ENCODE measurements at places on chromosomes 1 and 21.

DNA sequence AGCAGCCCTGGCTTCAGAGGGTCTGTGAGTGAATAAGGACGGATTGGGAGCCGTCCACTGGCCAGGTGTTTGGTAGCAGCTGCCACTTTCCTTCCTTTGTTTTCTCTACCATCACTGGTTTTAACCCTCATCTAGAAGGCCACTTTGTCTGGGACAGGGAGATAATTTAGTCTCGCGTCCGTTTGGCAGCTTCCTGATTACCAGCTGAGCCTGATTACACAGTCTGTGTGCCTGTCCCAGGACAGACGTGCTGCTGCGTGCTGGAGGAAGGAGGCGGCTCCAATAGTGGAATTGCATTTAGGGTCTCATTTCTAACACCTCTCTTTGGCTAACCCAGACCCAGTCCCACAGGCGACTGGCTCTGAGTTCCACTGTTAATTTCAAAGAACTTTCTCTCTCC, 24.6 kb upstream of the CASQ2 start:
- DNase-seq = no peak

- DNase-seq = no peak
These were observed 84.6 kb downstream of the KAZN start for GRCh38 chr1:14682941-14683621.

- DNase-seq = no peak
These were observed 120.2 kb downstream of the EPHB2 start for GRCh38 chr1:22830757-22831340.

GRCh38 chr1:40982721-40983120, 3.2 kb downstream of the CTPS1 start:
- no peak for DNase-seq

- DNase-seq = peak; percentile 82
These were observed 59.0 kb upstream of the IPO9 start for GRCh38 chr1:201769966-201770365.

DNA sequence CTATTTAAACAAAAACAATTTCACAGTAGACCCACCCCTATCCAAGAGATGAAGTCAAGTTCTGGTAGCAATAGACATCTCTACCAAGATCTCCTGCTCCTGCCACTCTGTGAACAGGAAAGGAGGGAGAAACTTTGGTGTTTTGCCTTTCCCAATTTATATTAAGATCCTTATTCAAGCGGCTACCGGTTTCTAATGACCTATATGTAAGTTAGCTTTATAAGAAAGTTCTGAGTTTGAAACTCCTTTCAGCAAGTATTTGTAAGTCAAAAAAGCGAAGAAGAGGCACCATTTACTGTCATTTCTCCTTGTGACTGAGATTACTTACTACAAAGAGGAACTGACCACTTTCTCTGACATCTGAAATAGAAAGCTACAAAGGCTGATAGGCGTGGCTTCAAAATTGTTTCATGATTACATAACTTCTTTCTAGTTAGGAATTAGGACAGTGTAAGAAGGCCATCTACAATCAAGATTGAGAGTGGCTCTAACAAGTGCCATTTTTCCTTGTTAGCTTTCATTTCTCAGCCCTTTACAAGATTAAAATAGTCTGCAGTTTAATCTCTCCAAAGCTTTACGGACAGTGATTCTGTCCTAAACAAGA, at the start of gene MNDA:
Gene MNDA, plus strand, starts transcription at position 448 of the 604 bp plus-strand sequence. CDS start 10,803 bp downstream, outside the sequence.
- DNase-seq = no peak

- no peak for DNase-seq
These were observed 11.4 kb downstream of the FAM89A start for GRCh38 chr1:231028682-231029081.

GRCh38 chr1:48750109-48750508, 26.6 kb downstream of the BEND5 start:
- DNase-seq = no peak

- no peak for DNase-seq
These were observed 210.3 kb downstream of the ASTN1 start for GRCh38 chr1:176954242-176954641.

- DNase-seq = no peak
These were observed 11.0 kb upstream of the DENND1B start for GRCh38 chr1:197786280-197786679.

DNA sequence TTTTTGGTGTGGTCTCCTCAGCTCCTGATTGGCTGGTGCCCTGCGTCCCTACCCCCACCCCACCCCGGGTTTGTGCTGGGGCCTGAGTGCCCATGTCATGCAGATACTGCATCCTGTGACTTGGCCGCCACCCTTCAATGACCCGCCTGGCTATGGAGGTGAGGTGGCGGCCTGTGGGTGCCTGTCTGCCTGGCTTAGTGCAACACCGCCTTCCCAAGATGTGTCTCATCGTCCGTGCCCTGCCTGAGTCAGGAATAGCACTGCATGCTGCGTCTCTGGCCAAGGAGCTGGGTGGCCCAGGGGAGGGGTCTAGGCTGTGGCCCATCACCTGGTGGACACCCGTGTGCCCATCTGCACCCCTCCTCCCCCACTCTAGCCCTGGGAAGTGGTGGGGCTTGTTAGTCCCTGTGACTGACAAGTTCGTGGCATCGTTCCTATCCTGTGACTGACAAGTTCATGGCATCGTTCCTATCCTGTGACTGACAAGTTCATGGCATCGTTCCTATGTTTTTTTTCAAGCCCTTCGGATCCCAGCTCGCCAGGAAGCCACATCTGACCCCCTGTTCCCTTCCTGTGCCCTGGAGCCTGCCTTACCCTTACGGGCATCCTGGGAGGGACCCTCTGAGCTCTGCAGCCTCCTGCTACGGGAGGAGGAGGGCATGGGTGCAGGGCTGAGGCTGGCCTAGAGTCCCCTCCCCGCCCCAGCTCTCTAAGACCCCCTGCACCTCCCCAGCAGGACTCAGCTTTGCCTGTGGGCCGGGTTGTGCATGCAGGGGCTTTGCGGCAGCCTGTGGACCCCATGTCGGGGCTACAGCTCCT, 7.5 kb downstream of the SLX9 start:
- no peak for DNase-seq

DNA sequence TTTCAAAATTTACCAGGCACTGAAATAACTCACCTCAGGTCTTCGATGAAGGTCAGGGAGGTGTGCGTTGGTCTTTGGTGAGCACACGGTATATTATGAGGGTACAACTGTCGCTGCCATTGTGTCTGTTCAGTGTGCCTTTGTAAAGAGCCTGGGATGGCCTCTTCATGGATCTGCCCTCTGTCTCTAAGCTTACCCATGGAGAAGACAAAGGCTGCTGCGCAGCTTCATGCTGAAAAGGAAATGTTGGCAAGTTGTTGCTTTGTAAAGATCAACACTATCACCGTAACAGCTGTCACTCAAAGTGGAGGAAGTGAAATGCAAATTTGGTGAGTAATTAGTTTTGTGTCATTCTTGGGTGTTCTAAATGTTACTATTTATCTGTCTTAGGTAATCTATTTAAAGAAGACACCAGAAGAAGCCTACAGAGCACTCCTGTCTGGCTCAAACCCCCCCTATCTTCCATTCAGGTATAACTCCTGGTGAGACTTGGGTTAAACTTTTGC, 71.6 kb downstream of the CDC14A start:
- DNase-seq = no peak

- peak; percentile 88 for DNase-seq
These were observed at the start of gene OLFML2B for GRCh38 chr1:162023547-162024501. Gene OLFML2B, minus strand, starts transcription at chr1:162023869. Its CDS starts 439 bp downstream, at chr1:162023430.

GRCh38 chr1:207405814-207406213, 48.3 kb upstream of the CR2 start:
- no peak for DNase-seq

DNA sequence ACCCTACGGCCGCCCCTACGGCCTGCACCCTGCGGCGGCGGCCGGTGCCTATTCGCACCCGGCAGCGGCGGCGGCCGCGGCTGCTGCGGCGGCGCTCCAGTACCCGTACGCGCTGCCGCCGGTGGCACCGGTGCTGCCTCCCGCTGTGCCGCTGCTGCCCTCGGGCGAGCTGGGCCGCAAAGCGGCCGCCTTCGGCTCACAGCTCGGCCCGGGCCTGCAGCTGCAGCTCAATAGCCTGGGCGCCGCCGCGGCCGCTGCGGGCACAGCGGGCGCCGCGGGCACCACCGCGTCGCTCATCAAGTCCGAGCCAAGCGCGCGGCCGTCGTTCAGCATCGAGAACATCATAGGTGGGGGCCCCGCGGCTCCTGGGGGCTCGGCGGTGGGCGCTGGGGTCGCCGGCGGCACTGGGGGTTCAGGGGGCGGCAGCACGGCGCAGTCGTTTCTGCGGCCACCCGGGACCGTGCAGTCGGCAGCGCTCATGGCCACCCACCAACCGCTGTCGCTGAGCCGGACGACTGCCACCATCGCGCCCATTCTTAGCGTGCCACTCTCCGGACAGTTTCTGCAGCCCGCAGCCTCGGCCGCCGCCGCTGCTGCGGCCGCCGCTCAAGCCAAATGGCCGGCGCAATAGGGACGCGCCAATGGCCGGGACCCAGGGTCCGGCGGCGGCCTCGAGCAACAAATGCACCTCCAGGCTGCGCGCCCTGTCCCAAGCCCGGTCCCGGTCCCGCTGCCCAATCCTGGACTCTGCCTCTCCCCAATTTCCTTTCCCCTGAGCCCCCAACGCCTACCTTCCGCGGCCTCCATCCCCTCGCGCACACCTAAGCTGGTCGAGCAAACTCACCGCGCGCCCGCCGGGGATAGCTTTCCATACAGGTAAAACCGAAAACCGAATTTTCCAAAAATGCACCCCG, 1.8 kb downstream of the FOXD3 start:
- no peak for DNase-seq

DNA sequence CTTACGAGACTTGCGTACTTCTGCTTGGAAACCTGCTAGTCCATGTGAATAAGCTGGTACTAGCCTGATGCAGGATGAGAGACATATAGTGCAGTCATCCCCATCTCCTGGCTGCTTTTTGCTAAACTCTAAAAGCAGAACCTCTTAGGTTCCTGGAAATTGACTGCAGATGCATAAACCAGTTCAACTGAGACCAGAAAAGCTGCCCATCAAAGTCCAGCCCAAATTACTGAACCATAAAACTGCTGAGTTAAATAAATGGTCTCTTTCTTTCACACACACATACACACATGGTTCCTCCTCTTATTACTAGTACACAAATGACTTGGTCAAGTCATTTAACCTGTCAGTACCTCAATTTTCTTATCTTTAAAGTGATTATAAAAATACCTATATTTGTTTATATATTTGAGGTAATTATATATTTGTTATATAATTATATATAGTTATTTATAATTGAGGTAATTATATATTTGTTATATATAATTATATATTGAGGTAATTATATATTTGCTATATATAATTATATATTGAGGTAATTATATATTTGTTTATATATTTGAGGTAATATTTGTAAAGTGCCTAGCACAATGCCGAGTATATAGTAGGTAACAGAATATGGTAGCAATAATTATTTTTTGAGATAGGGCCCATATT, 25.2 kb upstream of the RABGAP1L start:
- no peak for DNase-seq

GRCh38 chr21:42760951-42761751, 107.7 kb downstream of the PDE9A start:
- DNase-seq = no peak

DNA sequence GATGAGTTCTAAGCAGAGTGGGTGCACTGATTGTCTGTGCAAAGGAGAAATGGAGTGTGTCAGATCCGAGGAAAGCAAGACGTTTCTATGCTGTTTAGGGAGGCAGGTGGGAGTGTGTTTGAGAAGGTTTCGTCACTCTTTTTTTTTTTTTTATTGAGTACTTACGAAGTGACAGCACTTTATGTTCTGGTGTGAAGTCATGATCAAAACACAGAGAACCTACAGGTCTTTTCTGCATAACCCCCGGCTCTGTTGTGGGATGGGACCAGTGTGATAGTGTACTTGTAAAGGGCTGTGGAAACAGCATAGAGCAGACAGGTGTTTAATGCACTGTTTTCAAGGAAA, 26.7 kb downstream of the MIA3 start:
- no peak for DNase-seq

- peak; percentile 86 for DNase-seq
These were observed 25.8 kb downstream of the ABCA4 start for GRCh38 chr1:94095112-94095637.

Measured in fibroblast of skin of right quadriceps (primary cell).